ENCODE measurements at places on chromosomes 5 and 9.

GRCh38 chr5:51731421-51732029 is 348.3 kb downstream of the ISL1 start:
- no peak for DNase-seq

- no peak for DNase-seq
Measured at GRCh38 chr5:169226895-169227294, 74.0 kb downstream of the SLIT3 start.

GRCh38 chr5:61866930-61867329 is 439.1 kb upstream of the KIF2A start:
- DNase-seq, result no peak

- DNase-seq, result no peak
Measured at GRCh38 chr5:69454460-69455249, 37.9 kb upstream of the OCLN start.

- DNase-seq, result no peak
Measured at GRCh38 chr9:125246261-125246667, 5.1 kb upstream of the HSPA5 start.

DNA sequence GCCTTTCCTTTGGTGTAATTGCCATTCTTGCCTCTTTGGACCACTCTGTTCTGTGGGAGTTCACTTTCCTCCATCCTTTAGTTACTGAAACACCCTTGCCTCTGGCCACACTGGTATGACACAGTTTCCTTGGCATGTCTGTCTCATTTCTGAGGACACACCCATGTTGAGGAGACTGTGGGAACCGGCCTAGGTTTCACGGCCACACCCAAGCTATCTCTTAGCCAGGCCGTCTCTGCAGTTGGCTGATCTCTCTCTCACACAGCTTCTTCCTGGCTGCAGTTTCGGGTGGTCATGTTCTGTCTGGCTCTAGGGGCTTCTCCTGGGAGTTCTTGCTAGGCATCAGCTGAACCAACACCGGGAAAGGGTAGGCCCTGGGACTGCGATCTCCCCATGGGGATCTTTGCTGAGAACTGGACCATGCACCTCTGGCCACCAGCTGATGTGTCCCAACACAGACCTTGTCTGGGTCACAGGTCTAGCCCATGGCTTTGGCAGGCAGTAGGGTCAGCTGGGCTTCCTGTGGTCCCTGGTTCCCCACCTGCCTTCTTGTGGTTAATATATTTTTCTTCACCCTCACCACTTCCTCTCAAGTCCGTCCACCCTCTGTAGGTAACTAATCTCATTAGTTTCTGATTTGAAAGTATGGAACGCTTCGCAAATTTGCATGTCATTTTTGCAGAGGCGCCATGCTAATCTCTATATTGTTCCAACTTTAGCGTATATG is 24.9 kb downstream of the ARHGEF37 start:
- DNase-seq, result no peak

DNA sequence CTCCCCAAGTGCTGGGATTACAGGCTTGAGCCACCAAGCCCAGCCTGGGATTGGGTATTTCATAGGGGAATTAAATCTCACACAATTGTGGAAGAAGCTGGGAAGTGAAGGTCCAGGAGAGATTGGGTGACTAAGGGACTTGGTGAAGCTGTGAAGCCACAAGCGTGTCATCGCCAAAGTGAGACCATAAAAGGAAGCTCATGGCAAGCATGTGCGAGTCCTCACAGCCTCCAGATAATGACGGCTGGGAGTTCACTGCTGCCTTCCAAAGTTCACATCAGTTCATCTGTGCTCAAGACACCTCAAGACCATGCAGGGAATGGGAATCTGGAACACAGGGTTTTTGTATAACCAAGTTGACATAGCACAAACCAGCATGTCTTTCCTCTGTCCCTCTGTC is 210.6 kb downstream of the MARCHF11 start:
- DNase-seq, result no peak

DNA sequence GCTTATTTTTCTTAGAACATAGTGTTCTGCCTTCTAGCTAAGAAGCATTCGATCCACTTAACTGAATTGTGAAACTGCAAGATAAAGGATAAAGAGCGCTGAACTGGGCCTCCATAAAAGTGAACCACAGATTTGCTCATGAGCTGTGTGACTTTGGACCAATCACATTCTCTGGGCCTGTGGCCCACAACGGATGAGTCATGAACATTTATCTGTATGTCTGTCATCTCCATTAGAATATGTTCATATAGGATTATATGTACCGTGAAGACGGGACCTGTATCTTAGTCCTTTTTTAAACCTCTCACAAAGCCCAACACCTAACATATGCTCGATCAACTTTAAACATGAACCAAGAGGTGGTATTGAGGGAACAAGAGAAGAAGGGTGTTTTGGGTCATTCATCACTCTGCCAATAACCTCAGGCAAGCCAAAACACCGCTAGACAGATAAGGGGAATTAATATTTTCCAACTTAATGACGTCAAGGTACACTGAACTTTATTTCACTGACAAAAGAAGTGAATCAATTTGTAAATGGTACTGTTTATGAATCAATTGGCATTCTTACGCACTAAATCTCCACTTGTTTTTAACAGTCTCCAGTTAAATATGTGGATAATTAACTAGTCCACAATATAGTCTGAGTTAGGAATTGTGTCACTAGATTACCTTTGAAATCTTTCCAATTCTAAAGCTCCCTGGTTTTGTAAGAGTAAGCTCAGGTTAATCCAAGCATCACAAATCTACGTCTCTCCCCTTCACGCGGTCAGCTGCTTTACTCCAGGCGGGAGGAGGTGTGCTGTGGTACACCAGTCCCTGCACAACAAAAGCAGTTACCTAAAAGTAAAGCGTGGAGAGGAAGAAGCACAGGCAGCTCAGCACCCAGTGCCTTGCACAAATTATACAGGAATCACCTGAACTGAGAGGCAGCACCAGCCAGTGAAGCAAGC is 1.6 kb downstream of the TMEM245 start:
- no peak for DNase-seq

GRCh38 chr5:132202711-132203463 is 24.8 kb downstream of the P4HA2 start:
- DNase-seq, result no peak

DNA sequence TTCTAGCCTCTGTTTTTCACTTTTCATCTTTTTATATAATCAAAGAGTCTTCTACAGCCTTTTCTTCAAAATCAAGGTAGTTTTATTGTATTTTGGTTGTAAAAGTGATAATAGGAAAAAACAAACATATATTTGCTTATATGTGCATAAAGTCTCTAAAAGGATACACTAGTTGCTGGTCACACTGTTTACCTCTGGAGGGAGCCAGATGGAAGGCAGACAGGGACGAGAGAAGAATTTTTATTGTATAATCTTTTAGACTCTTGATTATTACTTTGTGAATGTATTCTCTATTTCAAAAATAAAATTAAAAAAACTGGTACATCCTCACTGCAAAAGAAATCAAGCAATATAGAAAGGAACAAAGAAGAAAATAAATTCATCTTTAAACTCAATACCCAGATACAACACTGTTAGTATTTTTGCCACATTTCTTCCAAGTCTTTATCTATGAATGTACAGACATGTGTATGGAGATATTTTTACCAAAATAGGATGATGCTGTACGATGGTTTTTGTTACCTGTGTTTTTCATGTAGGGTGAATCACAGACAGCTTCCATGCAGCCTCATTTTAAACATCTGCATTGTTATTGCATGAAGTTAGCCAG is 6.1 kb upstream of the RNF183 start:
- no peak for DNase-seq

- DNase-seq, result no peak
Measured at GRCh38 chr5:36374266-36374862, 72.7 kb upstream of the RANBP3L start.

- no peak for DNase-seq
Measured at GRCh38 chr5:5788793-5789192, 366.3 kb downstream of the ICE1 start.

DNA sequence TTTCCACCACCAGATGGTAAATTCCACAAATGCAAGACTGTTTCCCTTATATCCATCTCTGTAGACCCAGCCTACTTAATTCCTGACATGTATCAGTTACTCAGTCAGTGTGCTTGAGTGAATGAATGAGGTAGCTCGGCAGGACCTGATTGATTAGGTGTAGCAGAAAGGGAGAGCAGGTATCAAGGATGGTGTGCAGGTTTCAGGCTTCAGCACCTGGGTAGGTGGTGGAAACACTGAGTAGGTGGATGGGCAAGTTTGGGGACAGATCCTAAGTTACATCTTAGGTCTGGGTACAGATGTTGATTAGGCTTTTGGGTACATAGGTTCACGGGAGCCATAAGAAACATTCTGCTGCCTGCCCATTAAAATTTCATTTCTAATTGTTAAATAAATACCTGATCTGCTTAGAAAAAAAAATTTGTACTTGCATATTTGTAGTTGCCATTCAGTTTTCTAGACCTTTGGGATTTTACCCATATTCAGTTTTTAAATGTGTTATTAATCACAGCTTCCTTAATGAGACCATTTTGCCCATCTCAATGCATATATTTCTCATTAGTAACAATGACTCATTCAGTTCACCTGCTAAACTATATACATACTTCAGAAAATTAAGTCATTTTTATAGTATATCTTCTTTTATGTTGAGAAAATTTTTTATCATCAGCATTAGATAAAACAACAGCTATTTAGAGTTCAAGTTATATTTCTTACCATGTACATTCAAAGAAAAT is 111.8 kb downstream of the INIP start:
- DNase-seq, result no peak

GRCh38 chr9:98066235-98066634 is 9.7 kb downstream of the NANS start:
- DNase-seq, result no peak

- DNase-seq, result no peak
Measured at GRCh38 chr5:176578391-176578808, 29.3 kb downstream of the CDHR2 start.

GRCh38 chr5:107100121-107100520 is 570.6 kb downstream of the EFNA5 start:
- no peak for DNase-seq

DNA sequence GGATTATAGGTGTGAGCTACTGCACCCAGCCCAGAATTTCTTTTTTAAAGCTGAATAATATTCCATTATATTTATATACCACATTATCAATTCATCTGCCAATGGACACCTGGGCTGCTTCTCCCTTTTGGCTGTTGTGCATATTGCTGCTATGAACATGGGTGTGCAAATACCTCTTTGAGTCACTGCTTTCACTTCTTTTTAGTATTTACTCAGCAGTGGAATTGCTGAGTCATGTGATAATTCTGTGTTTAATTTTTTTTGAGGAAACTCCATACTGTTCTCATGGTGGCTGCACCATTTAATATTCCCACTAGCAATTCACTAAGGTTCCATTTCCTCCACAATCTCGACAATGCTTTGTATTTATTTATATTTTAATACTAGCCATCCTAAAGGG is 36.1 kb upstream of the KIF4B start:
- DNase-seq, result no peak

- DNase-seq, result no peak
Measured at GRCh38 chr5:21173526-21173925, 1185.5 kb upstream of the CDH18 start.

GRCh38 chr9:38285236-38285635 is 107.3 kb upstream of the ALDH1B1 start:
- DNase-seq, result no peak

DNA sequence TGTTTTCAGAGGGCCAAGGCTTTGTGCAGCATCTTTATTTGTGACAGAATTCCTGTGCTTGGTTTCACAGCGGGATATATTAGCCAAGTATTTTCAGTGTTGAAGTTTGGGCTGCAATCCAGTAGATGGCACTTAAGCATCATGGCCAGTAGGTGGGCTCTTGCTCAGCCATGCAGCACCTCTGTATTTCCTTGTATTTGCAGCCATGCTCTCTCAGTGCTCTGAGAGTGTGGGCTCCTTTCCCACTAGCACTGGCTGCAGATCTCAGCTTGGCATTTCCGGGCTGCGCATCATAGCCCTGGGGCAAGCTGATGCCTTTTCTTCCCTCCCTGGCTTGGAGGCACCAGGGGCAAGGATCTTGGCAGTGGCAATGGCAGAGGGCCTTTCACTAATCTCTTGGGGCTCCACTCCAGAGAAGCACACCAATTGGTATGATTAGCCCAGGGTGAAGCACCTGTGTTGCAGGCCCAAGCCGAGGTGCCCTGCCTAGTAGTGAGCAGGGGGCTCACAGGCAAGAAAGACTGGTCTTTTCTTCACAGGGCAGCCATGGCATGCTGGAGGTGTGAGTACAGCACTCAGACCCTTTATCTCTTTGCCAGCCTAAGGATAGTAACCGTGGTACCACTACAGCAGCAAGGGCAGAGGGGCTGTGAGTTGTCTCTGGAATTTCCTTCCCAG is 48.3 kb downstream of the SLCO6A1 start:
- no peak for DNase-seq

GRCh38 chr5:75364571-75365280 is 27.7 kb downstream of the HMGCR start:
- DNase-seq, result no peak

- no peak for DNase-seq
Measured at GRCh38 chr9:88792502-88792901, 198.8 kb upstream of the S1PR3 start.

GRCh38 chr5:175554296-175554695 is 75.9 kb downstream of the SFXN1 start:
- no peak for DNase-seq

GRCh38 chr5:159451197-159452052 is 121.1 kb upstream of the IL12B start:
- no peak for DNase-seq

DNA sequence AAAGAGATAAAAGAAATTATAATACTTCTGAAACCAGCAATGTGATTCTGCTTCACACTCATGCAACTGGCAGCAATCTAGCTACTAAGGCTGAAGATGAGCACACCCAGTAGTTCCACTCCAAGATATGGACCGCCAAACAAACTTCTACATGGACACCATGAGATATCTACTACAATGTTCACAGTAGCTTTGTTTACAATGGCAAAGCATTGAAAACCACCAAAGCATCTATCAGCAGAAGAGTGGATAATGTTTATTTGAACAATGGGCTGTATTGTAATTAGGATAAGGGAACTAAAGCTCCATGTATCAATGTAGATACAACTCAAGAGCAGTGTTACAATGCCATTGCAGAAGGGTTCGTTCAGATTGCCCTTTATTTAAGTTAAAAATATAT is 91.2 kb upstream of the ERBIN start:
- no peak for DNase-seq

GRCh38 chr9:20995616-20996015 is 35.8 kb downstream of the HACD4 start:
- no peak for DNase-seq

DNA sequence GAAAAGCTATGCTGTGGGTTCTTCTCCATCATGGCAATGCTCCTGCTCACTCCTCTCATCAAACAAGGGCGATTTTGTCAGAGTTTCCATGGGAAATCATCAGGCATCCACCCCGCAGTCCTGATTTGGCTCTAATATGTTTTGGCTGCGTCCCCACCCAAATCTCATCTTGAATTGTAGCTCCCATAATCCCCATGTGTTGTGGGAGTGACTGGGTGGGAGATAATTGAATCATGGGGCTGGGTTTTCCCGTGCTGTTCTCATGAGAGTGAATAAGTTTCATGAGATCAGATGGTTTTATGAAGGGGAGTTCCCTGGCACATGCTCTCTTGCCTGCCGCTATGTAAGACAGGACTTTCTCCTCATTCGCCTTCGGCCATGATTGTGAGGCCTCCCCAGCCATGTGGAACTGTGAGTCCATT is 163.8 kb downstream of the GADD45G start:
- no peak for DNase-seq

- DNase-seq, result no peak
Measured at GRCh38 chr5:179345183-179345432, 153 bp downstream of the ADAMTS2 start.

GRCh38 chr9:121242219-121242958 is 25.6 kb upstream of the GSN start:
- no peak for DNase-seq

- DNase-seq, result no peak
Measured at GRCh38 chr5:107232788-107233187, 437.9 kb downstream of the EFNA5 start.

- no peak for DNase-seq
Measured at GRCh38 chr5:101662263-101662662, 633.8 kb downstream of the SLCO4C1 start.

Data from stimulated activated CD4-positive, alpha-beta T cell treated with anti-CD3 and anti-CD28 coated beads, Interleukin-15, amount 100 ng/mL, for 1 hour (primary cell).